Sigmoid colon (tissue), 7 donors: ENCODE measurements at places on chromosomes 4 and X. TPM values are rescaled to one million over a fixed set of nuclear protein-coding genes. Genes with fewer than 3 reads are reported as not detected.

Gene AKAP4
- total RNA-seq: not detected

Gene HERC5
- 4.8 TPM for total RNA-seq

Gene SRPX
- total RNA-seq: 165 TPM

Gene NEIL3
- not detected for total RNA-seq

Gene SRPK3
- total RNA-seq: 13.0 TPM

Gene COPS4
- 60.4 TPM for total RNA-seq

Gene SPACA5
- not detected for total RNA-seq

Gene SPANXC
- not detected for total RNA-seq

Gene GLRA3
- under 0.01 TPM for total RNA-seq

Gene COL4A6
- total RNA-seq: 0.41 TPM

Gene NKX6-1
- total RNA-seq: not detected

Gene PTPN13
- 9.9 TPM for total RNA-seq

Gene ITGB1BP2
- total RNA-seq: 14.1 TPM

Gene RAB40A
- 0.71 TPM for total RNA-seq

Gene SPOCK3
- 3.9 TPM for total RNA-seq

Gene UGT2B15
- total RNA-seq: not detected

Gene NONO
- total RNA-seq: 170 TPM

Gene RAI2
- 19.6 TPM for total RNA-seq

Gene NRK
- total RNA-seq: 1.2 TPM

Gene SULT1E1
- not detected for total RNA-seq

Gene FGB
- not detected for total RNA-seq

Gene GPR173
- 1.8 TPM for total RNA-seq

Gene IBSP
- not detected for total RNA-seq

Gene CXCL8
- total RNA-seq: 3.4 TPM

Gene MAOA
- total RNA-seq: 208 TPM

Gene CYSLTR1
- 1.9 TPM for total RNA-seq

Gene EVC
- total RNA-seq: 27.7 TPM

Gene CYLC1
- not detected for total RNA-seq

Gene TMPRSS11D
- total RNA-seq: not detected

Gene KCNE5
- not detected for total RNA-seq
